ENCODE measurements at places on chromosomes 16 and 17. TPM values are rescaled to one million over a fixed set of nuclear protein-coding genes. Genes with fewer than 3 reads are reported as not detected.

- DNase-seq = no peak
Observed at GRCh38 chr16:60217787-60218186, 1483.7 kb upstream of the GOT2 start.

DNA sequence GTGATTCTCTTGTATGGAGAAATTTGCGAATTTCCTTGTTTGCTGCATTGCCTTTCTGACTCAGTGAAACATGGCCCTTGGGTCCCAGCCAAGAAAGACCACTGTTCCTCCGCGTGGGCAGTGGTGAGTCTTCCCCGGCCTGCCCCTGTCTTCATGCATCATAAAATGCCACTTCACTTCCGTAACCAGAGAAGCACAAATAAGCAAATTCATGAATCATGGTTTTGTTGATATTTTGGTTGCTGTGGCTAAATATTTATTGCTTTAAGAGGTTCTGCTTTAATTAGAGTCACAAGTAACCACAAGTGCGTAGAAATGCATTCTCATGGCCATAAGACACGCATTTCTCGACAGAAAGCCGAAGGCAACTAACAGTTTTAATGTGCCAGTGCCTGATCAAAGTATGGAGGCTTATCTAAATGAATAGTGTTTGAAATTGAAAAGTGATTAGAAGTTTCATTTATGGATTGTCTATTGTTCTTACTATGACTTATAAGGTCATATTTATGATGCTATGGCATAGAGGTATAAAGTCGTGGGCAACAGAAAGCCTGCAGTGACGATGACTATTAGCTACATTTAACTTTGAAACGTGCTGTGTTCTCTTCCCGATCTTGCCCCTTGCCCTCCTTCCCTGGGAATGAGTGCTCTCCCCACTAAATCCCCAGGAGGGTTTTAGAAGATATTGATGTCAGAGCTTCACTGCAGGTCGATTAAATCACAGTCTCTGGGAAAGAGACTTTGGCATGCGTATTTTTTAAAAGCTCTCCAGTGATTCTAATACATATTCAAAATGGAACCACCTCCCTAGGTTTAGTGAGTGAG is 76.0 kb downstream of the WIPI1 start:
- no peak for DNase-seq

- DNase-seq = no peak
Observed at GRCh38 chr17:71055128-71055527, 885.8 kb downstream of the KCNJ2 start.

- DNase-seq = no peak
Observed at GRCh38 chr17:8862213-8863056, 5.0 kb downstream of the PIK3R6 start.

DNA sequence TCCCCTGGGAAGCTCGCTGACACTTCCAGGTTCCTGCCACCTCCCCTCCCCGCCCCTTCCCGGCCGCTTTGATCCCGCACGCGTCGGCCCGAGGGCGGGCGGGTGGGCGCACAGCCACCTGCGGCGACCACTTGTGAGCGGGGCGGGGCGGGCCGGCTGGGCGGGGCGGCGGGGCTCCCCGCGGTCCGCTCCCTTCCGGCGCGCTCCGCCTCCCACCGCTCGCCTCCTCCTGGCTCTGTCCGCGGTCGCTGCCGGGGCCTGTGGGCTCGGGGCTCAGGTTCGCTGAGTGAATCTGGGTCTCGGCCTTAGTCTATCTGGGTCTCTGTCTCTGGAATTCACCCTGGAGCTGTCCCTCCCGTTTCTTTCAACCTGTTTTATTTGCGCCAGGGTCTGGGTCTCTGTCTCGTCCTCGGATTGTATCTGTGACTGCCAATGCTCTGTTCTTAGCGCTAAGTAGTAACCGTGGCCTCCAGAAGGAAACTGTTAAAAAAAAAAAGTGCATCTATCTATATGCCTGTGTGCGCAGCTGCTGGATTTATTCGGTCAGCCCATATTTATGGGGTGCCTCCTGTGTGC is 2.7 kb upstream of the HES7 start:
- DNase-seq = peak; percentile 60

DNA sequence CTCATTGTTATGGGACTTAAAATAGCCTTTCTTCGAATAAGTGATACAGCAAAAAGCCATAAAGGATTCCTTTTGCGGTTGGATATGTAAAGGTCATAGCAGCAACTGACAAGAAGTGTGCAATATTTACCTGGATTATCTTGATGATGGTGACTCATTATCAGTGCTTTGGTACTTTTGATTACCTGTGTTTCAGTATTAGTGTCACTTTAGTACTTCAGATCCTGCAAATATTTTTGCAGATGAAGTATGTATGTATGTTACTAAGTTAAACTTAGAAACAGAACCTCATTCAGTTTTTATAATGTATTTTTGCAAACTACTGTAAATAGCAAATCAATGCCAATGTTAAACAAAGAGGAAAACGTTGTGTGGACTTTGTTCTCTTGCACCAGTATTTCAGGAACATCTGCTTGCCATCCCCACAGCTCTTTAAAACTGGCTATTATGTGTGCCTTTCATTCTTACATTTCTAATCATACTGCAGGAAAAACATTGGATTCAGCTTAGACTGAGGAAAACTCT is 10.5 kb downstream of the CNEP1R1 start:
- no peak for DNase-seq

- DNase-seq = no peak
Observed at GRCh38 chr16:67936124-67936879, at the start of gene PSMB10. Gene PSMB10 (minus strand): TSS chr16:67936850. CDS start chr16:67936749, 101 bp downstream.

- no peak for DNase-seq
Observed at GRCh38 chr17:81941484-81942166, 4.5 kb upstream of the PYCR1 start.

GRCh38 chr16:26295625-26296304 is 604.0 kb downstream of the HS3ST4 start:
- no peak for DNase-seq

DNA sequence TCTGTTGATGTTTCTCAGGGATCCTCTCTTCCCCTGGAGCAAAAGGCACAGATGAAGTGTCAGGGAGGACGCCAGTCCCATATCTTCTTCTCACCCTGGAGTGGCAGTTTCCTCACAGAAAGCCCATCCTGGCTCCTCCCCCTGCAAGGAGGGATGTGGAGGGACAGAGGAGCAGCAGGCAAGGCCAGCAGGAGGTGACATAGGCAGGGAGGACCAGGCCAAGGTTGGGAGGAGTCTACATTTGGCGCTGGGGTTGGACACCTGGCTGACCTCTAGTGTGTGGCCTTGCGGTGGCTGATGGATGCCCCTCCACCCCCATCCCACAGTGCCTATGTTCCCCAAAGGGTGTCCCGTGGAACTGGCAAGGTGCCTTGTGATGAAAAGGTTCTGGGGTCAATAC is 125.4 kb downstream of the SEC14L1 start:
- DNase-seq = no peak

DNA sequence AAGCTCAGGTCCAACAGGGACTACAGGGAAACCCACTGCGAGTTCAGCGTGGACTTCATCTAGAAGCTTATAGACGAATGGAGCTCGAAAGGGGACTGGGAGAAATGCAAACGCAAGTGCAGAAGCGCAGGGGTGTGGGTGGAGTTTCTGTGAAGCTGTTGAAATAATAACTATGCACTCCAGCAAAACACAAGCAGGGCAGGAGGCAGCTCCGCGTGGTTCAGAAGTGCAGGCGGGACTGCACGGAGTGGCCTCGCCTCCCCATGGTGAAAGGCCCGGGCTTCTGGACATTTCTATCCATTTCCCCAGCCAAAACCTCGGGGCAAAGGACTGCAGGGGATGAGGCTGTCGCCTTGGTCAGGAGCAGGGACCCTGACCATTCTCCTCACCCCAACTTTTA is 74.5 kb downstream of the ZNF423 start:
- no peak for DNase-seq

DNA sequence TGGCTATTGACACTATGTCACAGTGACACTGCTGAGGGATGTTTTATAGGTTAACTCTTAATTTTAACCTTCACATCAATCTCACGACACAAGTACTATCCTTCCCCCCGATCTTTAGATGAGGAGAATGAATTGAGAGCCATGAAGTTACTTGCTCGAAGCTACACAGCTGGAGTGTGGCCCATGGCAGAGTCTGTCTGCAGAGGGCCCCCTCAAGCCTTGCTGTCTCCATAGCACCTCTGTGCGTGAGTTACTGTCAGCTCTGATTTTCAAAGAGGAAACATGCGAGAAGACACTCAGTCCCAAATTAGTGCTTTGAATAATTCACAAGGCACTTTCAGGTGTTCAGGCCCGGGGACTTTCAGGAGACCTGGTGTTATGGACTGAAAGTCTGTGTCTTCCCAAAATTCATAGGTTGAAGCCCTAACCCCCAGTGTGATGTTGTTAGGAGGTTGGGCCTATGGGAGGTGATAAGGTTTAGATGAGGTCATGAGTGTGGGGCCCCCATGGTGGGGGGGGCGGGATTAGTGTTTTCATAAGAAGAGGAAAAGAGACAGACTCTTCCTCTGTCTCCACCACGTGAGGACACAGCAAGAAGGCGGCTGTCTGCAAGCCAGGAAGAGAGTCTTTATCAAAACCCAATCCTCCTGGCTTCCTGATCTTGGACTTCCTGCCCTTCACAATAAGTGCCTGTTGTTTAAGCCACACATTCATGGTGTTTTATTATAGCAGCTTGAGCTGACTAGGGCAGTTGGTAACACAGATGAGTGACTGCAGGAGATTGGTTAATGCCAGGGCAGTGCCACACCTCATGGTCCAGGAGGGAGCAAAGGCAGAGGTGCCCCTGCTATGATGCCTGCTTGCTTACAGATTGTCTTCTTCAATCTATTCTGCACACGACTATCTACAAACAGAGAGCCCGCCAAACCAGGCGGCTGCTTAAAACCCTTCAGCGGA is 281.8 kb downstream of the HAPSTR1 start:
- DNase-seq = no peak

DNA sequence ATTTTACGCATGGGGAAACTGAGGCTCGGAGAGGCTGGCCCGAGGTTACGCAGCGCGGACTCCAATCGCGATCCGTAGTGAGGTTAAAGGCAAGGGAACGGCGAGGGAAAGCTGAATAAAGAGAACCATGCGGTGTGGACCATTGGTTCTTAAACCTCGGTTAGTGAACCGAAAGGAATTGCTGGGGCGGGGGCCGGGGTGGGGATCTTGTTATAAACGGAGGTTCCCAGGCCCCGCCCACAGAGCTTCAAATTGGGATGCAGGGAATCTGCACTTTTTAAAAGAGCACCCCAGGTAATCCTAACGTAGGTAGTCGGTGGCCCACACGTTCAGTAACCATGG is 524 bp downstream of the IQCK start:
- DNase-seq = no peak

- no peak for DNase-seq
Observed at GRCh38 chr16:27389272-27389961, 12.6 kb upstream of the IL21R start.

GRCh38 chr16:17171250-17172143 is 299.3 kb downstream of the XYLT1 start:
- DNase-seq = no peak

The DUS1L gene
- 103 TPM for total RNA-seq

The TMEM238L gene
- not detected for total RNA-seq

The OSGIN1 gene
- 0.87 TPM for total RNA-seq

The NR1D1 gene
- total RNA-seq = 4.8 TPM

The EVPLL gene
- 0.54 TPM for total RNA-seq

Measured in activated naive CD4-positive, alpha-beta T cell treated with anti-CD3 and anti-CD28 coated beads, Interleukin-2, amount 50 U/mL, for 72 hours (primary cell).